ENCODE measurements at places on chromosomes 3 and 15.
A peak's percentile ranks its signal among the peaks of the same experiment; 100 is the strongest.

DNA sequence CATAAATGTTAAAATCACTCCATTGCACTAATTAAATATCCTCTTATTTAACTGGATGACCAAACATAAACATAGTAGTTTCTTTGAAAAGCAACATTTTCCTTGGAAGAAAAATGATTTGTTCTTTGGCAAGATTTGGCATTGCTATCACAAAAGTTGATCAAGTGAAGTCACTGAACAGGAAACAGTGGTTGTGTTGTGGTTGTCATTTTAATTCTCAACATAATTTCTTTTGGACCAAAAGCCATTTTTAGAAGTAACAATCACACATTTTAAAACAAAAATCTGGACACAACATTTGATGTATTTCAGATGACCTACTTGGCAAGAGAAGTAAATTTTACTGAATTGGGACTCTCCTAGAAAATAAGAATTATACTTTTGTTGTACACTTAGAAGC lies 872.3 kb downstream of the ROBO1 start:
- no peak for DNase-seq

- DNase-seq, result no peak
Measured at GRCh38 chr15:31081056-31081455, 20.5 kb downstream of the TRPM1 start.

GRCh38 chr3:160886421-160886820 lies 130.4 kb downstream of the PPM1L start:
- DNase-seq, result no peak

GRCh38 chr15:78838489-78838888 lies 27.2 kb upstream of the ADAMTS7 start:
- DNase-seq, result no peak

- DNase-seq, result no peak
Measured at GRCh38 chr3:29590461-29590860, 309.6 kb downstream of the RBMS3 start.

GRCh38 chr3:156382458-156383346 lies 172.2 kb downstream of the SSR3 start:
- DNase-seq, result peak; percentile 19

DNA sequence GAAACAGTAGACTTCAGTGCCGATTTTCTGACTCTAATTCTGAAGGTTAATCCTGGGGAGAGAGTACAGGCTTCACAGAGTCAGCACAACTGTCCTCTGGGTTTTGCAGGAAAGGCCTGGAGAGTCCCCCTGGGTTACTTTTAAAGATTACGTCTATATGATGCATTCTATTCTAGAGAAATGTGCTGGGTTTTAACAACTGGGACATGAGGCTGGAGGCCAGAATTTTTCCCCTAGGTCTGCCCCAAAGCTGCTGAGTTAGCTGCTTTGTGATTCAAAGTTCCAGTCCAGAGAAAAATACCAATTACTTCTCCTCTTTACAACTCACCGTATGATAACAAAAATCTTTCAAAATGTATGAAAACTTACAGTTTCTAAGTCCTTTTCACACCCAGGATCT lies 240.7 kb upstream of the TPRG1 start:
- DNase-seq, result no peak

- no peak for DNase-seq
Measured at GRCh38 chr3:11660242-11660641, 16.5 kb upstream of the VGLL4 start.

GRCh38 chr3:72745146-72745999 lies 102.9 kb downstream of the SHQ1 start:
- no peak for DNase-seq

- DNase-seq, result no peak
Measured at GRCh38 chr3:8817486-8817885, 48.1 kb upstream of the OXTR start.

GRCh38 chr3:48826451-48826850 lies 21.2 kb downstream of the PRKAR2A start:
- no peak for DNase-seq

DNA sequence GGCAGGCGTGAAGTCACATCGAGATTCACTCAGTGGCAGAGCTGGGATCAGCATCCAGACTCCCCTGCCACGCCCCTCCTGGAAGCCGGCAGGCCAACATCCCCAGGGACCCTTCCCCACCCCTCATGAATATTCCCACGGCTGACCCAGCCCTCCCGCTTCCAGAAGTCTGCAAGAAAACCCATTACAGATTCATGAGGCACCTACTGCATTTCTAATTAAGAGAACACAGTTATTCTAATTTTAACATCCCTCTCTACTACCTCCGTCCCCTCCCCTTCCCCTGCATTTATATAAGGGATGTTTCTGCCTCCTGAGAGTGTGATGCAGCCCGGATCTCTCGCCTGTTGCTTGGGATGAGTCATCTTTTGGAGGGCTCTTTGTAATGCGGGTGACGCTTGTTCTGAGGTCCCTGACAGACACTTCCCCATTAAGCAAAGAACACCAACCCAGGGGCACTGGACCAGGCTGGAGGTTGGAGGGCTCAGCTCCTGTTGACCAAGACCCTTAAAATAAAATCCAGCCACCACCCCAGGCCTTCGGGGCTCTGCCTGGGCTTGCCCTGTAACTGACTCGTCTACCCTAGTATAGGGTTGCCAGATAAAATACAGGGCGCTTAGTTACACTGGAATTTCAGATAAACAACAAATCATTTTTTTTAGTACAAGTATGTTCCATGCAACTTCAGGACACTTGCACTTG lies 118.7 kb downstream of the NUP210 start:
- no peak for DNase-seq

GRCh38 chr3:98359993-98360675 lies 6.5 kb downstream of the OR5K4 start:
- no peak for DNase-seq

- DNase-seq, result no peak
Measured at GRCh38 chr3:171057072-171057471, 30.6 kb upstream of the SLC2A2 start.

- no peak for DNase-seq
Measured at GRCh38 chr3:136984837-136985236, 27.1 kb downstream of the IL20RB start.

DNA sequence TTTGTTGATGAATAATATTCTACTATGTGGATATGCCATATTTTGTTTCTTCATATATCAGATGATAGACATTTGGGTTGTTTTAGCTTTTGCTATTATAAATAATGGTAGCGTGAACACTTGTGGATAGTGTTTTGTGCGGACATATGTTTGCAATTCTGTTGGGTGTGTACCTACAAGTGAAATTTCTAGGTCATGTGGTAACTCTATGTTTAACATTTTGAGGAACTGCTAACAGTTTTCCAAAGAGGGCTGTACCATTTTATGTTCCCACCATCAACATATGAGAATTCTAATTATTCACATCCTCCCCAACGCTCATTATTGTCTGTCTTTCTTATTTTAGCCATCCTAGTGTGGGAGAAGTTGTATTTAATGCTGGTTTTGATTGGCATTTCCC lies 303.8 kb downstream of the ERC2 start:
- DNase-seq, result no peak

GRCh38 chr3:139629033-139629432 lies 48.7 kb downstream of the NMNAT3 start:
- DNase-seq, result peak; percentile 17

DNA sequence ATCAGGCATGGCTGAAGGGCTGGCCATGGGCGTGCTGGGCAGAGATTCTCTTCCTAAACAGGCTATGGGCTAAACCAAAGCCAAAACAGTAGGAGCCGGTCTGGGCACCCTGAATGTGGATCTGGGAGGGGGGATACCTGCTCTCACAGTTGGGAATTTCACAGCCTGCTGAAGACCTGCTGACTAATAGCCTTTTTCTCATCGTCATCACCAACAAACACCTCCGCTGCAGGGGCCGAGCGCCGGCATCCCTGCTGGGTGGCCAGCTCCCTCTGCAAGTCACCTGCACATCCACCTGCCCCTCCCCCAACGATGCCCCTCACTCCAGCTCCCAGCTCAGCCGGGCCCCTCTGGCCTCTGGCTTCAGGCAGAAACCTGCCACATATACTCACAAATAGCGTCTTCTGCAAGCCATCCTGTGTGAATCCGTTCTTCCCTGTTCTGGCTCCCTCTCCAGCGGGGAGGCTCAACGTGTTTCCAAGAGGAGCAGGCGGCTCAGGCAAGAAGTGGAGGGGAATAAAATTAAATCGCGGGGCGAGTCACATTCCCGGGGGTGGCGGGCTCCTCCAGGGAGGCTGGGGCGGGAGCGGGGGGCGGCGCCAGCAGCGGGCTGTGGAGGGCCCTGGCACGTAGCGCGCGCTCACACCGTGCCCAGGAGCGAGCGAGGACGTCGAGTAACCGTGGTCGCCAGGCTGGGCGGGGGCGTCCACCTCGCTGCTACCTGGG lies 466 bp downstream of the IQSEC1 start:
- DNase-seq, result no peak
